GM18507 (cell line): ENCODE measurements at places on chromosomes 1 and 21.

GRCh38 chr1:232274236-232274855 lies 355.6 kb downstream of the SIPA1L2 start:
- DNase-seq: no peak

DNA sequence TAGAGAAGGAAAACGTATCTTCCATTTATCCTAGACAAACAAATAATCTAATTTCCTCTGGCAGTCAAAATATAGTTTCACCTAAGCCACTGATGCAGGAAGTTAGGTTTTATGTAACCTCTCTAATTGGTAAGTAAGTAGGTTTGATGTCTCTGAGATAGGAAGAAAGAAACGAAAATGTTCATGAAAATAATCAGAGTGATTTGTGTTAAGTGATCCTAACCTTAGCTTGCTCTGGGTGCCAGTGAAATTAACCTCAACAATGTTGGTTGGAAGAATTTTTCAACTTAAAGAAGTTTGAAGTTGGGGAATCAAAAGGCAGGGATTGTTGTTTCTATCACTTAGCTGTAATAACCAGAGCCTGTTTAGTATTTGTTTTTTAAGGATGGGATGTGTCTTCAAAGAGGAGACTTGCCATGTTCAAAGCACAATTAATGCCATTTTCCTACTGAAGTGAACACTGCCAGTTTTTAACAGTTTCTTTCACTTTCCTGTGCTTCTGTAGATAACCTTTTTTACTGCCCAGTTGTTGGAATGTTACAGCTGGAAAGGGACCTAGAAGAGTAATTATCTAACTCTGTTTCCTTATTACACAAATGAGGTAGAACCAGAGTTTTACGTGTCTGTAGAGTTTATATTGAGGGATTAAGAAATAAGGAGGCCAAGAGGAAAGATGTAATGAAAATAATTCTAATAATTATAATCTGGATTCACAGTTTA lies 18.4 kb downstream of the HIPK1 start:
- no peak for DNase-seq

DNA sequence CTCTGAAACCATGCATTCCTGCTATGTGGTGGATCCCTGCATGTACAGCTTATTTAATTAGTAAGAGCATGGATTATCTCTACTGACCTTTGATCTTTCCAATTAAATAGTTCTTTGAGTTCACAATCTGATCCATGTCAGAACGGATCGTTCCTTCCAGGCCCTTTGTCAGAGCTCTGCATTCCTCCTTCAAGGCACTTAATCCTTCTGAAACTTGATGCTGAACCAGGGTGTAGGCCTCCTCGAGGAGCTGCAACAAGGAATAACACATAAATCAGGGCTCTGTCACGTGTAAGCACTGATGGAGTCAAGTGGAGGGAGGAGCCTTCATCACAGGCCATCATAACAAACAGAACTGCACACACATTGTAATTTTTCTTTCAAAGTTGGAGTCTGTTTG lies 68.4 kb upstream of the EDEM3 start:
- no peak for DNase-seq

GRCh38 chr21:46304955-46305354 lies 18.7 kb downstream of the C21orf58 start:
- no peak for DNase-seq

- DNase-seq: no peak
Observed at GRCh38 chr1:69263921-69264391, 303.8 kb upstream of the LRRC7 start.

DNA sequence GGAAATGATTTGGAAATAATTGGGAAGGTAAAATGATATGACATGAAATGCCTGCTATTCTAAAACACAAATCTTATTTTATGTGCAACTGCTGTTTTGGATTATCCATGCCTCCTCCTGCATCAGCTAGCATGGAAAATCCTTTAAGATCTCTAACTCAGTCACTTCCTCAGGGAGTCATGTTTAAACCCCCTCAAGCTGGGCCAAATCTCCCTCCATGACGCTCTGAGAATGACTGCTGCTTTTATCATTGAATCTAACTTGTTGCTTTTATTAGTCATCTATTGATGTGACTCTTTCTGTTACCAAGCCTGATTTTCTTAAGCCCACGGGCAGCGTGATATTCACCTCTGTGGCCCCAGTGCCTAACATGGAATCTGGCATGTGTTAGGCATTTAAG lies 324.8 kb downstream of the DISC1 start:
- DNase-seq: no peak

DNA sequence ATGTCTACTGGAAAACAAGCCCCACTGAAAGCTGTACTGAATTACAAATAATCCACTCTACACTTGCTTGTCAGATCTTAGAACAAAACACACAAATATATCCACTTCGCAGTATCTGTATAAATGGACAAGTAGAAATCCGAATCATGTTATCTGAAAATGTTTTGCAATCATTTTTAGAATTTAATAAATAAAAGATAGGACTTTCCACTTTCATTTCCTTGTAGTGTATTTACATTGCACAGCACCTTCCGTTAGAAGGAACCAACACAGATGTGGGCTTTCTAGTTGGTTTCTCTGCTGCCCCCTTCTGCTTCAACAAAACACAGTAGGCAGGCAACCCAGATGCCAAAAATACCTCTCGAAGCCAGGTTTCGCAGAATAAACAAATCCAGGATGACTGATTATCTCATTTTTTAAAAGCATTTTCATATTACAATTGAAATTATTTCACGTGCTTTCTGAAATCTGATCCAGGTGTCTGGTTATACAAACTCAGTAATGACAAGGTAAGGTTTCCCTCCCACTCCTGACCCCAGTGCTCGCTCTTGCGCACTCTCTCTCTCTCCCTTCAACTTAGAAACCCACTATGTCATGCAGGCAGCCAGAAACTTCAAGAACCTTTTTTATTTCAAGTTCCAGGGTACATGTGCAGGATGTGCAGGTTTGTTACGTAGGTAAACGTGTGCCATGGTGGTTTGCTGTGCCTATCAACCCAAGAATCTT lies 389.9 kb downstream of the SMYD3 start:
- peak; percentile 26 for DNase-seq

DNA sequence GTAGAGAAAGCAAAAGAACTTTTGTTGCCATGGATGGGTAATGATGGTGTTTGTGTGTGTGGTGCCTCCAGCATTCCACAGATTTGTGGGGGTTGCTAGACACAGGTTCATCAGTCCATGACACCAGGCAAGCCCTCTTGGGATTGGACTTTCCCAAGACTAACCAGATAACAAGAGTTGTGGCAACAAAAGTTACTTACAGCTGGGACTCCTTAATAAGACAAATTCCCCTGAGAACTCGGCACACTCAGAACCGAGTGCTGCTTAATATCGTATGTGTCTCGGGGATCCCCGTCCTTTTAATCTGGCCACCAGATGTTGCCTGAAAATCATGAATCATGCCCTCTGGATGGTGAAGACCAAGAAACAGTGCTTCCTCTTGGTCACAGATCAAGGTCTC lies 193.3 kb downstream of the AJAP1 start:
- DNase-seq: no peak

- no peak for DNase-seq
Observed at GRCh38 chr21:31201548-31201947, 142.5 kb downstream of the TIAM1 start.

DNA sequence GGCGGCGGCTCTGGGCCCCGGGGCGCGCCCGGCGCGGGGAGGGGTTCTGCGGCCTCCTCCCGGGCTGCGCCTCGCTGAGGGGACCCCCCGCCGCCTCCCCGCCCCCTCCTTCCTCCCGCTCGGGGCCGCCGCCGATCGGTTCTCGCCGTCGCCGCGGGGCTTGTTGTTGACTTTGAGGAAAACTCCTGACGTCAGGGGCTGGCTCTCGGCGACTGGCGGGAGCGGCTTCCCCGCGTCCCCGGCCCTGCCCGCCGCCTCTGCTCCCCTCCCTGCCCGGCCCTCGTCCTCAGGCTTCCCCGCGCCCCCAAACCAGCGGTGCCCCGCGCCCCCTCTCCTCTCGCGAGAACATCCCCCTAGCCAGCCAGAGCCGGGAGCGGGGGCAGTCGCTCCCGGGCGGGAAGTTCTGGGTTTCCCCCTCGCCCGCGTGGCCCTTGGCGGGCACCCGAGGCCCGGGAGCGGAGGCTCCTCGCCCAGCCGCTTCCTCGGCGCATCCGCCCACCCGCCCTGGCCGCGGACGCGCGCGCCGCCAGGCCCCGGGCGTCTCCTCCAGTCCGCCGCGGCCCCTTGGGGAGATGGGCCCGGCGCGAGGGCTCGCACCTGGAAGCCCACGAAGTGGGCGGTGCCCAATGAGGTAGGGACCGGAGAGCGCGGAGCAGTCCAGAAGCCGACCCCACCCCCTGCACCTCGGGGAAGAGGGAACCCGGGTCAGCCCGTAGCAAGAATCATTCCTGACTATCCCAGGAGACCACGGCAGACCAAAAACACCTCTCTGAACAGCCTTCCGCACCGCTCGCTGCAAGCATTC lies 611 bp upstream of the AKT3 start:
- DNase-seq: peak; percentile 43

DNA sequence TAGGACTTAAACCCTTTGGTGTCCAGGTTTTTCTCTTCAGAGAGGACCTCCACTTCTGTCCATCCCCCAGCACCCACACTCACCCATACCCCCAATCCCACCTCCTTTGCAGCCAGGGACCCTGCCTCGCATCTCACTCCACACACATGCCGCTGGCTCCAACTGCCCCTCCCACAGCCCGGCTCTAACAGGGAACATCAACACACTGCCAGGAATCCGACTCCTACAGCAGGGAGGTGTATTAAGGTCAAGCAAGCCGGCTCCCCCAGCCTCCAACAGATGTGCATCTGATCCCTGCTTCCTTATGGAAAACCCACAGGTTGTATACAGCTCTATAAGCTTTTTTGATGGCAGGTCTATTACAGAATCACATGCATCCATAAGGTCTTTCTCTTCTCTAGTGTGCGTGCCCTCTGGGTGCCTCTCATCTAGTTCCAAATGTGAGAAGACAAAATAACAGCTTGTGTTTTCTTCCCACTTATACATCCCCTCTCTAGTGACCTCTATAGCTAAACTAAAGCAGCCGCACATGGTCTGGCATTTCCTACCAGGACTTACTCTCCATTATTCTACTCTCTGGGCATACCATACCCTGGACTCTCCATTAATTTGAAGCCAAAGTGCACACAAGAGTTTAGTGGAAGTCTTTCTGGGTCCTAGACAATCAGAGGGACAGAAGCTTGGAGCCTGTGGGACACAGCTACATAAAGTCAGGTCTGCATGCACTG lies 16.3 kb downstream of the PIK3C2B start:
- DNase-seq: no peak

- no peak for DNase-seq
Observed at GRCh38 chr1:6960291-6960811, 175.1 kb downstream of the CAMTA1 start.

DNA sequence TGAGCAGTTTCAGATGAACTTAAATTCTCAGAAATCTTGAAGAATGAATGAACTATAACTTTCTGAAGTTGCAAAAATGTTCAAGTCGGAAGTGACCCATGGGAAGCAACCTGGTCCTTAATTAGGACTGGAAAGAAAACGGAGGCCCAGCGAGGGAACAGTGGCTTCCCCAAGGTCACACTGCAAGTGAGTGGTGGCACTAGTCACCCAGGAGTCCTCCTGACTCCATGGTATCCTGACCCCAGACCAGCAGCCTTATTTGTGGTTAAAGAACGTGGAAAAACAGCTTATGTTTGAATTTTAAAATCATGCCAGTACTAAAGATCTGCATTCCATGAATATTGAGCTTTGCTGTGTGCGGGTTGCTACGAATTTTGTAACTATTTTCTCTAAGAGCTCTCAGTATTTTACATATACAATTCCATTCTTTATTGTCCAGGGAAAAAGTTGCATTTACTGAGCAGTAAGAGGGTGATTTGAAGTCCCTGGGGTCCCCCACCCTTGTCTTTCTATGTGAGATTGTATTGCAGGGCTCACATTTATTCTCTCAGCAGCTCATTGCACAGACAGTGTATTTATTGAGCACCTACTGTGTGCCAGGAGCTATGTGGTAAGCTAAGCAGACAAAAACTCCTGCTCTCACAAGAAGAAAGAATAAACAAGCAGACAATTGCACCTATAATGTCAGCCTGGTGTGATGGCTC lies 61.6 kb upstream of the ATP5PO start:
- DNase-seq: no peak

DNA sequence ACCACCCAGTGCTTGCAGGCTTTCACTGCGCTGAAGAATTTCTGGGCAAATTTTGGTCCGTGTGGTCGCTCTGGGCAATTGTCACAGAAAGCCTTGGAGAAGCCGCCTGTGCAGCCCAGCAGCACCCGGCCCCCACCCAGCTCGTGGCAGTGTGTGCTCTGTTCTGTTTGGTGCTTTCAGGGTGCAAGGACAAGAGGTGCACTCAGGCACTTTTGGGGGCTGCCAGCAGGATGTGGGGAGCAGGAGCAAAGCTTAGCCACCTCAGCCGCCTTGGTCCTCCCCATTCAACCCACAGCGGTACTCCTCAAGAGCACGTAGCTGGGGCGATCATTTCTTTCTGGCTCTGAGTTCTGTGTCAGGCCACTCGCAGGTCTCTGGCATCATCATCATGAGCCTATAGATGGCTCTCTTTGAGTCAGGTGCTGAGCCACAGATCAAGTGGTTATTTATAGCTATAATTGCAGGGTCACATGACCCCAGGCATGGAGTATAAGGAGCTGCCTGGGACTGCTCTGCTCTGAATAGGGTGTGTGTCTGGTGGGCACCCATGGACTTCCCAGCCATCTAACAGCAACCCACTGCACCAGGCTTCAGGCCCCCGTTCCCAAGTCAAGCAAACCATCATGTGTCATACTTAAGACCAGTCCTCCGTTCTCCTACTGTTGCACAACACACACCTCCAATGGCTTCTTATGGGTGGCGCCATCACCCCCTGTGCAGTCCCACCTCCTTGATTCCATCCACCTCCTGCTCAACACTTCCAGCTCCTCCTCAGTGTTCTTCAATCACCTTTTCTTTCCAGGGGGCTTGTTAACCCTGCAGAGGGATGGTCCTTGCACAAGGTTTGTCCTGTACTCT lies 18.1 kb upstream of the TENT5C start:
- no peak for DNase-seq

GRCh38 chr1:11318982-11319381 lies 46.0 kb downstream of the UBIAD1 start:
- no peak for DNase-seq

DNA sequence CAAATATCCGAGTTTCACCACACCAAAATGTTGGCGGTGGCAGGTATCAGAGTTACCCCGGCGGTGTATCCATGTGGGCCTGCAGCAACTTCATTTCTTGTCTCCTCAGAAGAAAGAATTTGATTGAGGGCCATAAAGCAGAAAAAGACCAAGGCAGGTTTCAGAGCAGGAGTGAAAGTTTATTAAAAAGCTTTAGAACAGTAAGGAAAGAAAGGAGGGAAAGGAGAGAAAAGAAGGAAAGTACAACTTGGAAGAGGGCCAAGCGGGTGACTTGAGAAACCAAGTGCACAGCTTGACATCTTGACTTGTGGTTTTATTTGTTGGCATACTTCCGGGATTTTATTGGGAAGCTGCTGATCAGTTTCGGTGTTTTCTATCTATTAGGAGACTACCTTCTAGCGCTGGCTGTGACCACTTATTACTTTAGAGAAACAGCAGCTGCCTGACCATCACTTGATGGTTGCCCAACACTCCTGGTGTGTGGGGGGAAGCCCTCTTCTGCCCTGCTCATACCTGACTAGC lies 75.5 kb upstream of the RAB3GAP2 start:
- no peak for DNase-seq
